ENCODE measurements at places on chromosomes 5 and 9.

DNA sequence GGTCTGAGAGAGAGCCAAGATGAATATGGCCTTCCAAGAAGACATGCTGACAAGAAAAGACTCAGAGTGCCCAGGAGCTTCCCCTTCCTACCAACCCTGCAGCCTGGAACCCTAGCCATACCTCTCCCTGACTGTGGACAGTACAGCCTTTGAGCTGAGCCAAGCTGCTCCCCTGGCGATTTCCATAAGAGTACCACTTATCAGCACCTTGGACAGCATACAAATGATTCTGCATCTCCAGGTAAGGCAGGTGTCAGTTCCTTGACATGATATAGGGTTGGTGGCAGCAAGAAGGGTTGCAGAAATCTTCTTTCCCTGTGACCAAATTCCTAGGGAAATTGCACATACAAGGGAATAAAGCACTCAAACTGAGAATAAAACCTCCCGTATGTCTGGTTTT, 58.3 kb downstream of the MFAP3 start:
- no peak for DNase-seq

DNA sequence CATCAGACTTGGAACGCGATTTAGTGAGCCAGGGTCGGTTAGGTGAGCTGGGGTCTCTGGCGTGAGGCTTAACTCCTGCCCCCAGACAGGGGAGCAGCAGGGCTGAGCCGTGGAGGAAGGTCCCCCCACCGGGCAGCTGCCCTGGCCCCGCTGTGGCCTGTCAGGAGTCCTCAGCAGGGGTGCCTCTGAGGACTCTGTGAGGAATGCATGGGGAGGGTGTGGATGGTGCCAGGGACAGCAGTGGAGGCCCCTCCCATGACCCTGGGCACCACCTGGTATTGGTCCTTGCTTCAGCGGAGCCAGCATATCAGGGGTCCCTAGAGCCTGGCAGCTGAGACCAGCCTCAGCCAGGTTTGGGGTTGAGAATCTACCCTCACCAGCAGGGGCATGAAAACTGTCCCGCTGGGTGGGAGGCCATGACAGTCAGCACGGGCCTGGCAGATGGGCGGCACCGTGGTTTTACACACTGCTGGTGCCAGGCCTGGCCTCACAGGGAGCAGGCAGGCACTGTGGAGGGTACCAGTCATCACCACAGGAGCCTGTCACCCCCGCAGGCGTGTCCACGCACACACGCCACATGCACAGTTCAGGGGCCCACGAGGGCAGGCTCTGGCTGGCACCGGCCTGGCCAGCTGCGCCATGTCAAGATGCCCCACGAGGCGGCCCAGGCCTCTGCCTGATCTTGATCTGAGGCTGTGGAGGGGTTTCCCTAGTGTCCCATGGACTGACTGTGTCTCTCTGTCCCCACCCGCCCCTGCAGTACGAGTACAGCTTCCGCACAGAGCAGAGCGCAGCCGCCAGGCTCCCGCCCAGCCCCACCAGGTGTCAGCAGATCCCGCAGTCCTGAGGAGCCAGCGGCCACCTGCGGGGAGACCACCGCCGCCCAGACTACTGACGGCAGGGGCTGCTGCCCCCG, 111.1 kb upstream of the LMX1B start:
- no peak for DNase-seq

DNA sequence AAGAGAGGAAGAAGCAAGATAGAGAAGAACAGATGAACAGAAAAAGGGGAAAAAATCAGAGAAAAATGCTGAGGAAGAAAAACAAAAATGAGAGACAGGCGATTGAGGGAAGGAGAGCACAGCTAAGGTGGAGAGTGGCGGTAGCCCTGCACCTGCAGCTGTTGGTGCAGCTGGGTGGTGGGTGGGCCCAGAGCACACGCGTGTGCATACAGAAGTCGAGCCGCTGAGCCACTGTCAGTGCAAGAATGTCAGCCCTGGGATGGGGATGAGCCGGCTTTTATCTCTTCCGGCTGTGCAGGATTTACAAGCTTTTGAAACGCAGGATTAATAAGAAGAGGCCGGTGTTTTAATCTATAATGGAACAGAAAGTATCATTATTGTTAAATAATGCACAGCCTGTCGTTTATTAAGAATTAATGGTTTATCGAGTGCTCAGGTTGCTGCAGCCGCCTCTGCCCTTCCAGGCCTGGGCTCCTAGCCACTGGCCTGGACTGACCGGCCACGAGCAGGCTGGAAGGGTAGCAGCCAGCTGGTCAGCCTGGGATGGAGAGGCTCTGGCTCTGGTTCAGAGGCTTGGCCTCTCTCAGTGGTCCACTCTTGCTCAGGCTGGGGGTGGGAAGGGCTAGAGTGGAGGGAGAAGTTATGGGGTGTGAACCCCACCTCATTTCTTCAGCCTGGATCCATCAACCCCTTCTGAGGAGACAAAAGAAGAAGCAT, 68.7 kb downstream of the PCDH1 start:
- DNase-seq, result no peak

DNA sequence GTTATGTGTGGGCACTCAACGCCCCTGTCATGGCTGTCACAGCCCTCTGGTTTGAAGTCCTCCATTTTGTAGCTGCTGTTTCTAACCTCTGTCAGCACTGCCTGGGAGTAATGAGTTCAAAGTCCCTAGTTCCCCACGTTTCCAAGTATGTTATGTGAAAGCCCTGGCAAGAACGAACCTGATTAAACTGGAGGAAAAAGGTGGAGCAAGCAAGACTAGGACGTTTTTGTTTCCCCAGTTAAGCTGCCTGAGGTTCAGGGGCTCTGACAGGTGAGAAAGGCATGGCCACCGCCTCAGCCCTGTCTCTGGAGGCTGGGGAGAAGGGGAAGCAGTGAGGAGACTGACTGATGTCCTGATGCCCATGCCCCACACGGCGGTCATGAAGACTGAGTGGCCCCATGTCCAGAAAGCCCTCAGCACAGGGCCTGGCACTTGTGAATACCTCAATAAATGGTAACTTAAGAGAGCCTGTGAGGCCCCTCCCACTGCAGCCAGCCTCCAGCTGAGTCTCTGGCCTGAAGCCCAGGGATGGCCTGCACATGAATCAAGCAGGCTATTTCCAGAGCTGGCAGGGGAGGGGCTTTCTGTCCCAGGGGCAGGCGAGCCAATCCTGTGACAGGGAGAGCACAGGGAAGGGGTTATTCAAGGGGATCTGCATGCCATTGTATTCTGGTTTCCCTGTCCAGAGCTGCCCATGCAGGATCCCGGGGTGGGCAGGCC, 61.8 kb downstream of the PFDN1 start:
- no peak for DNase-seq

Data from activated CD4-positive, alpha-beta T cell treated with anti-CD3 and anti-CD28 coated beads, Interleukin-2, amount 50 U/mL, for 16 hours (primary cell).